ENCODE measurements at places on chromosomes 2 and 18.

- DNase-seq = no peak
Observed at GRCh38 chr18:70688286-70688685, 399.4 kb downstream of the SOCS6 start.

GRCh38 chr18:42510540-42510939 lies 555.5 kb downstream of the PIK3C3 start:
- DNase-seq = no peak

GRCh38 chr2:154489266-154489858 lies 209.1 kb upstream of the KCNJ3 start:
- no peak for DNase-seq

DNA sequence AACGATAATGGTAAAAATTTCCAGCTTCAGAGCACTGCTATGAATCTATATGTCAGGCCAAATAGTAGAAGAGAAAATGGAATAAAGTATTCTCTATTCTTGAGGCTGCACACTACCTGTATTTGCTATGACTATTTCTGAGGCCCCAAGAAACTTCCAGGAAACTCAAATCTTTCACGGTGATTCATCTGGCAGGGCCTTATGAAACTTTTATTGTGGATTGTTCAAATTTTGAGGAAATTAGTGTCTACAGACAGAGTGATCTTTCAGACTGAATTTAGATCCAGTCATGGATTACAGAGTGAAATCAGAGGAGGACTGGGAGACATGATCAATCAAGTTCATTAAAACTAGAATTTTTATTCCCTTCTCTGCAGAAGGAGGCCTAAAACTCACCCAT lies 4.1 kb upstream of the VSNL1 start:
- no peak for DNase-seq

GRCh38 chr2:58886009-58886408 lies 644.9 kb upstream of the FANCL start:
- no peak for DNase-seq

DNA sequence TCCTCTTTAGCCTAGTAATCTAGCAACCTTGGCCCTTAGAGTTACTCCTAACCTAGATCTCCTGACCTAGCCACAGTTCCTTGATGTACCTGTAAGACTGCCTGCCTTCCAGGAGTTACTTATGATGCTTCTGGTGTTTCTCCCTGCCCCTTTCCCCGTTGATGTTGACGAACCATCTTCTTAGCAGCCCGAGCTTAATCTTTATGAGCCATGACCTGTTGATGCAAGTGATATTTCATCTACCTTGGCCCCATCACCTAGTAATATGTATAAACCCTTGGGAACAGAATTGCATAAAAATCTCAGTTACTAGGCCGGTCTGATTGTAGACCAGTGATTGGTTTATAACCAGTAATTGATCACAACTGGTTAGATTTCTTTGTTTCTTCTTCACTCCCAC lies 2.7 kb downstream of the IMPACT start:
- no peak for DNase-seq

DNA sequence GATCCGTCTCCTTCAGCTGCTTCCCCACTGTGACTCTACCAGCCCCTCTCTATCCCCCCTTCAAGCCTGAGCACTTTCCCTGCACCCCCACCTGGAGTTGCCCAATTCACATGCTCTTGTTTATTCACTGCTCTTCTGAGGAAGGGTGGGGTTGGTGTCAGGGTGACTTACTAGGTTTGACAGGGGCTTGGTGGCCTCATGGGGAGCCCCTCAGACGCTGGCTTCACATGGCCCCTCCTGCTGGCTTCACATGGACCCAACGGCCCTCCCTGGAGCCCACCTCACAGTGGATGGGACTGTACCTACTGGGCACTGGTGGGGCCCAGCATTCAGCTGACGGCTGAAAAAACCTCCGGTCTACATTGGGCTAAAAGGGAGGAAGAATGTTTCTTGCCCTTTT lies 16.7 kb upstream of the MRPL33 start:
- DNase-seq = no peak

- DNase-seq = peak; percentile 48
Observed at GRCh38 chr2:11904029-11904428, 157.6 kb downstream of the LPIN1 start.

DNA sequence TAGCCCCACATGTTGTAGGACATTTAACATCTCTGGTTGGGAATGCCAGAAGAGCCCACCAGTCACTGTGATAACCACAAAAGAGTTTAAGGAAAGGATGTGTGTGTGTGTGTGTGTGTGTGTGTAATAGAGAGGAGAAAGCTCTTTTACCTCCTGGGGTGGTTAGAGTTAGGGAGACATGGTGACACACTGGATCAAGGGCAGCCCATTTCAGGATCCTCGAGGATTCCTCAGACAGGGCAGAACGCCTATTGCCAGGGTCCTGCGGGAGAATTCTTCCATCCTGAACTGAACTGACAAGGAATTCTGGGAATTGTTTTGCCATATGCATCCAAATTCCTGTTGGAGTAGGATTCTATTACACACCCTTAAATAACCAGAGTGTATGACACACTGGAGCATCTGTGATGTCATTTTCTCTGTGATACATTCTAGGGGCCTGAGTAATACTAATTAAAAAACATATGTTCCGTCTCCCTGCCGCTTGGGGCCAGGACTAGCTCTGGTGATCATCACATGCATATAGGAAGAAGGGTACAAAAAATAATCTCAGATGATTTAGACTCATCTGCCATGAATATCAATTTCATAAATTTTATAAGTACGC lies 156.4 kb upstream of the MMADHC start:
- DNase-seq = no peak

GRCh38 chr2:160042054-160042453 lies 20.4 kb downstream of the PLA2R1 start:
- no peak for DNase-seq

DNA sequence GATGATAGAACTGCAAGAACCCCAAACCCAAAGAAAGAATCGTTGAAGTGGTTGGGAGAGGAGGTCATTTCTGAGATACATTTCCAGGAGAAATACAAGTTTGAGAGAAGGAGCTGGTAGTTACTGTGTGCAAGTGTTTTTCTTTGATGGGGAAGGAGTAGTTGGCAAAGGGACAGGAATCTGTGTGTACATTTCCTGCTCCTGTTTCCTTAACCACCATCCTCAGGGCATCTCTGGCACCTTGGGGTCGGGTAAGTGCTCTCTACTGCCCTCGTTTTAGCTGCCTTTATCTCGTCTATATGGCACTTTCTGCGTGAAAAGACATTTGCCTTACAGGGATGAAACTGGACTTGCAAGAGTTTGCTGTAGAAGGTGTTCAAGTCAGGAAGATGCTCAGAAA lies 27.3 kb downstream of the CDC42EP3 start:
- DNase-seq = no peak

DNA sequence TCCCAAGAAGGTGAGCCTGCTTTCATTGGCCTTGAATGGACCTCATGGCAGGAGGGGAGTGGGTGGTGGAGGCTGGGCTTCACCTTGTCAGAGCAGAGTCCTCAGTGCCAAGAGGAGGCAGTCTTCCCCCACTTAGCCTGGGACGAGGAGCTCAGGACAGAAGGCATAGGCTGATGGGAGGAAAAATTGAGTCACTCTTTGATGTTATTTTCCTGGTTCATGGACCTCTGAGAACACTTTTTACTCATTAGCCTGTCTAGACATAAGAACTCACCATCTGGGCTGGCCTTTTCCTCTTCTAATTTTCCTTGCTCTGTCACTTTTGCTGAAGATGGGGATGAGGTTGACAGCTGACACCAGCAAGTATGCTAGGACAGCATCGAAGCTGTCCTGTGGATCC lies 225.7 kb upstream of the TNP1 start:
- no peak for DNase-seq

DNA sequence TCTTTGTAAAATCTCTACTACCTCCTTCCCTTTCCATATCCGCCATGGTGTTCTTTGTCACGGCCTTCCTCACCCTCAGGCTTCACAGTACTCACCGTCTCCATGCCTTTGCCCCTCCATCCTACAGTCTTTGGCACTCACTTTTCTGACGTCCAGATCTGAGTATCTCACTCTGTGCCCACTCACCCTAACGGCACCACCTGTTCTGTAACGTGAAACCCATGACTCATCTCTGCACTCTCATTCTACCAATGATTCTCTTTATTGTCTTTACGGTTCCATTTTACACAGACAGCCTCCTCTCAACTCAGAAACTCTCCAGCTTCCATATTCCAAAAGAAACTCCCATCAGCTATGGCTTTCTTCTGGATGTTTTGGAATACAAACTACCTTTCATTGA lies 56.7 kb downstream of the NETO1 start:
- DNase-seq = no peak

- no peak for DNase-seq
Observed at GRCh38 chr2:12435430-12436222, 281.1 kb upstream of the TRIB2 start.

DNA sequence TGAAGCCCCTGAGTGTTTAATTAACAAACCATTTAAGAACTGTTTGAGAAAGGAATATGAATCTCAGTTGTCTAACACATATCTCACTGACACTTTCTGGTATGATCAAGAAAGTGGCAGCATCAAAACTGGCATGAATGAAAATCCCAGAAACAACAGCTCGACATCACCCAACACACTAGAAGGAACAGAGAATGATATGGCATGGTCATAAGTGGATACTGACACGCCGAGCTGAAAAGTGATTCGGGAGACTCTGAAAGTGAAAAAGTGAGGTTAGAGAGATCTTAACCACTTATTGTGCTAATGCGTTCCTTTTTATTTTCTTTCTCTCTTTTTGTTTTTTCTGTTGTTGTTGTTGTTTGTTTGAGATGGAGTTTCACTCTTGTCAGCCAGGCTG lies 37.9 kb downstream of the MRPL35 start:
- no peak for DNase-seq

DNA sequence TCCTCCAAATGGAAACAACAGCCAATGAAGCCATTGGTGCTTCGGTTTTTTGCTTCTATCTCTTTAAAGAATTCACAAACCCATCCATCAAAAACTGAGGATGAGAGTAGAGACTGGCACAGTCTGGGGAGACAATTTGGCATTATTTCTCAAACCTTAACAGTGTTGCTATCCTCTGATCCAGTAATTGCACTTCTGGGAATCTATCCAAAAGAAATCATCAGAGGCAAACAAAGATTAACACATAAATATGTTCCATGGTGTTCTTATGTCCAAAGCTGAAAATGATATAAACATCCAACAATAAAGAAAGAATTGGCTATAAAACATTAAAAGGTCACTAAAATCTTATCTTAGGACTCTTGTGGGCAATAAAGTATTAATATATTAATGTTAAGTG lies 35.1 kb downstream of the REEP1 start:
- DNase-seq = no peak

- DNase-seq = no peak
Observed at GRCh38 chr2:205636549-205637319, 45.6 kb upstream of the NRP2 start.

DNA sequence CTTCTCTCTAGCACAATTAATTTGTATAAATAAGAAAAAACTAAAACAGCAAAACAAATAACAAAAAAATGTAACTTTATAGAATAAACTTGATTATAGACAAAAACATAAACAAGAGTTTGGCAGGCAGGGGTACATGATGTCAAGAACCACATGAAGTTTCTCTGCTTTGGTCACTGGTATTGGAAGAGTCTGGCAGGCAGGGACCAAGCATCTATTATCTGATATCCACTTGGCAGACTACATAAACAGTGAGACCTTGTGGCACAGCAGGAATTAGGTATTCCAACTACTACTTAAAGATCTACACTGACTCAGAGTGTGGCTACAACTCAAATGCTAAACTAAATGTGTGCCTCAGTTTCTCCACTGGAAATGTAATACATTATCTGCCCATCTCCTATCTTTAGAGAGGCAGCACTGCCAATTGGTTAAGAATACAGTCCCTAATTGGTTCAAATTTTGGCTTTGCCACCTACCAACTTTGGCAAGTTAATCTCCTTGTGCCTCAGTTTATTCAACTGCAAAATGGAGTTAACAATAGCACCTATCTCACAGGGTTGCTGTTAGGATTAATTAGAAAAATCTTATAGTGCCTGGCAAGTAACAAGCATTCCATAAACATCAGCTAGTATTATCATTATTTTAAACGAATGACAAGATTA lies 2.7 kb downstream of the MAP4K3 start:
- DNase-seq = no peak

GRCh38 chr18:78805840-78806239 lies 173.8 kb upstream of the SALL3 start:
- DNase-seq = no peak

DNA sequence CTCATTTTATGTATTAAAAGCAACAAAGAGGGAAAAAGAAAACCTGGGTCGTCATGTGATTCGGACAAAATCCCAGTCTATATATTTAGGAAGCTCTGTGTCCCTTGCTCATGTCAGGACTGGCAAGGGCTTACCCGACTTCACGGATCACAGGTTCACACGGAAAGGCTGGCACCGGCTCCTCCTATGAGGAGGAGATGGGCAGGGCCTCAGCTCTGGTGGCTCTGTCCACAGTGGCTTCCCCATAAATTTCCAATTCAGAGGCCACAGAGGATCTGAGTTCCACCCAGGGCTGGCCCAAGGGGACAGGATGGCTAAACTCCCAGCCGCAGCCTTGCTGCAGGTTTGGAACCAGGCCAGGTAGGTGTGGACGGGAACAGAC lies 186.8 kb downstream of the BCL2 start:
- DNase-seq = no peak
